Stimulated activated CD4-positive, alpha-beta T cell treated with anti-CD3 and anti-CD28 coated beads, Interleukin-2, amount 100 ng/mL, for 4 hours (primary cell): ENCODE measurements at places on chromosomes 1 and 21.

DNA sequence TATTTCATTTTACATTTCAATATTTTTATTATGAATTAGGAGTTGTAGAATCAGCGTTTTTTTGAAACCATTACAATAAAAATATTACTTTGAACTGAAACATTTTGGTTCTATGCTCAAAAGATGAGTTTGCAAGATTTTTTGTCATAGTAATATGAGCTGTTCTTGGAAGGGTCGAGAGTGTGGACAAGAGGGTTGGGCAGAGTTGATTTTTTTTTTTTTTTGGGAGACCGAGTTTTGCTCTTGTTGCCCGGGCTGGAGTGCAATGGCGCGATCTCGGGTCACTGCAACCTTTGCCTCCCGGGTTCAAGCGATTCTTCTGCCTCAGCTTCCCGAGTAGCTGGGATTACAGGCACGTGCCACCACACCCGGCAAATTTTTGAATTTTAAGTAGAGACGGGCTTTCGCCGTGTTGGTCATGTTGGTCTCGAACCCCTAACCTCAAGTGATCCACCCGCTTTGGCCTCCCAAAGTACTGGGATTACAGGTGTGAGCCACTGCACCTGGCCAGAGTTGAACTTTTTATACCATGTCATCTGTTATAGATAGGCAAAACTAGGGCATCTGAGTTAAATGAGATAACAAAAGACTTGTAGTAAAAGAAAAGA lies 3.3 kb downstream of the CACYBP start:
- no peak for DNase-seq

DNA sequence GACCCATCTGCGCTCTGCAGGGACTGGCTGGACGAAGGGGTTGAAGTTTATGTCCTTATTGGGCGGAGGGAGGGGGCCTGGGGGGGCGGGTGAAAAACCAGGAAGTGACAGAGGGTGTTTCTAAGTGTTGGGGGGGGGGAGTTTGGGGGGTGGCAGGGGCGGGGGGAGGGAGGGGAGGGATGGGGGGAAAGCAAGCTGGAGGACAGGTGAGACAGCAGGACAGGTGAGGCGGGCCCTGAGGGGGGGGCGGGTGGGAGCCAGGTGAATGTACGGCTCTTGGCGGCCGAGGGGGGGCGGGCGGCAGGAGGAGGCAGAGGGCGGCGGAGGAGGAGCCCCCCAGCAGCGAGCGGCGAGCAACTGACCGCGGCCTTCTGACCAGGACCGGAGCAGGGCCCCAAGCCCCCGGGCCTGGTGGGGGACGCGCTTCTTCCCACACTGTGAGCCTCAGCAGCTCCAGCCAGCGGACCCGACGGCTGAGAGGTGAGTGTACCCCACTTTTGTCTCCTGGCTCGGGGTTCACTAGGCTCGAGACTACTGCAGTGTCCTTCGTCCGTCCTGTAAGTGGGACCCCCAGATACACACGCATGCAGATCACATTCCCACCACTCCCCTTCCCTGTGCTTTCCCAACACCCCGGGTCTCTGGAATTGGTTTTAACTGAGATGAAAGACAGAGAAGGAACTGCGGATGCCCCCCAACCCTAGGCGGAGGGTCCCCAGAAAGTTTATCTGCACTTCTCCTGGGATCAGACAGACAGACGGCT lies at the start of gene ZBTB7B:
Gene ZBTB7B (plus strand): TSS at position 339 of the 763 bp plus-strand sequence. CDS start 11,859 bp downstream, outside the sequence.
- DNase-seq = no peak

DNA sequence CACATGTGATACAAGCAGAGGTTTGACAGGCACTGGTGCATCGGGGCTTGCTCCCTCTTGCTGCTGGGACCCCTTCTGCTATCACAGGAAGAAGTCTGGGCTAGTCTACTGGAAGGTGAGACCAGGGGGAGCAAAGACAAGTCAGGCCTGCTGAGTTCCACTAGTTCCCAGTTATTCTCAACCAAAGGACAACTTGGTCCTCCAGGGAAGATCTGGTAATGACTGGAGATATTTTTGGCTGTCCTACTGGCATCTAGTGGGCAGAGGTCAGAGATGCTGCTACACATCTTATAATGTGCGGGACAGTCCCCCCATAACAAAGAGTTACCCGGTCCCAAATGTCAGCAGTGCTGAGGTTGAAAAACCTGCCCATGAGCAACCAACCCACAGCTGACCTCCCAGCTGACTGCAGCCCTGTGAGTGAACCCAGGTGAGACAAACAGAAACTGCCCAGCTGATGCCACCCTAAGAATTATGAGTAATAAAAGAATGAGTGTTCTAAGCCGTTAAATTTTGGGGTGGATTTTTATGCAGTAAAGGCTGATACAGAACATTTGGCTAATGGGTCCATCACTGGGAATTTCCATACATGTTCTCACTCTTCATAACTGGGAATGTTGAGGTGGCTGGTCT lies 71.6 kb downstream of the NENF start:
- DNase-seq = no peak

- DNase-seq = no peak
These were observed 402 bp downstream of the C21orf58 start for GRCh38 chr21:46323227-46323709.

GRCh38 chr1:53145051-53145600 lies 2.7 kb upstream of the SLC1A7 start:
- no peak for DNase-seq

GRCh38 chr1:85606414-85606800 lies 25.8 kb downstream of the CCN1 start:
- DNase-seq = no peak

- no peak for DNase-seq
These were observed 208.0 kb upstream of the DEPDC1 start for GRCh38 chr1:68704800-68705443.

GRCh38 chr1:165683848-165684485 lies 14.4 kb downstream of the ALDH9A1 start:
- no peak for DNase-seq

DNA sequence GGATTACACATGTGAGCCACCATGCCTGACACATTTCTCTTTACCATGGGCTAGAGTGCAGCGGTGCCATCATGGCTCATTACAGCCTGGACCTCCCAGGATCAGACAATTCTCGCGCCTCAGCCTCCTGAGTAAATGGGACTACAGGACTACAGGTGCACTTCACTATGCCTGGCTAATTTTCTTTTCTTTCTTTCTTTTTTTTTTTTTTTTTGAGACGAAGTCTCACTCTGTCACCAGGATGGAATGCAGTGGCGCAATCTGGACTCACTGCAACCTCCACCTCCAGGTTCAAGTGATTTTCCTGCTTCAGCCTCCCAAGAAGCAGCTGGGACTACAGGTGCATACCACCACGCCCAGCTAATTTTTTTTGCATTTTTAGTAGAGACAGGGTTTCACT lies 14.8 kb upstream of the KIF1B start:
- DNase-seq = no peak

GRCh38 chr1:29090937-29091618 lies 32.6 kb downstream of the TMEM200B start:
- no peak for DNase-seq

GRCh38 chr1:209648931-209649776 lies 3.1 kb downstream of the LAMB3 start:
- DNase-seq = no peak

DNA sequence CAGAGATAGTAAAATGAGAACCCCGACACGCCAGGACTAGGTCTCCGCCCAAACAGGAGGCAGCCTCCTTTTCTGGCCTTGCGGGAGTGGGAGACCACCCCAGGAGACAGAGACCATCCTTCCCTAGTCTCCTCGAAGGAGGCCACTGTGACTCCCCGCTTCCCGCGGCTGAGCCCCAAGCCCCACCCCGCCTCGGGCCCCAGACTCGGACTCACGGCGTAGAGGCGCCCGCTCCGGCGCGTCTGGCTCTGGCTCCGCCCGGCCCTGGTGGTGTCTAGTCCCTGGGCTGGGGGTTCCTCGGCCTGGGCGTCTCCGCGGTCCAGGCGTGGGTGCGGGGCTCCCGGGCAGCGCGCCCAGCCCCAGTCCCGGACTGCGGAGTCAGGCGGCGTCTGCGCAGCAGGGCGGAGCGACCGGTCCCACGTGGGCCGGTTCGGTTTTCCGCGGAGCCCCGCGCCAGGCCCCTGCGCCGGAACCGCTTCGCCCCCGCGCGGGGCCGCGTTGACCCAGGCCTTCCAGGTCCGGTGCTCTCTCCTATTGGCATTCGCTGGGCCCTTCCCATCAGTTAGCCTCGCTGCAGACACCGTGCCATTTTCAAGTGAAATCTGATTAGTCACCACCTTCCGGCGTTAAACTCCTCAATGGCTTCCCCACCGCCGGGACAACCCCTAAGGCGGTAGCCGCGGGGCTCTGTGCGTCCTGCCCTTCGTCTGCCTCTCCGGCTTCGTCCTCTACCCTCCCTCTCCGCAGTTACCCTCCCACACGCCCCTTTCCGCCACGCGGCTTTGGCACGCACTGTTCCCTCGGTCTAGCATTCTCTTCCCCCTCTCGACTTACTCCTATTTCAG lies at the start of gene C1orf216:
Gene C1orf216 (minus strand): TSS at position 393 of the 845 bp plus-strand sequence. CDS start 2,563 bp downstream, outside the sequence.
- peak; percentile 82 for DNase-seq

- no peak for DNase-seq
These were observed 25.2 kb upstream of the FGGY start for GRCh38 chr1:59271561-59272260.

DNA sequence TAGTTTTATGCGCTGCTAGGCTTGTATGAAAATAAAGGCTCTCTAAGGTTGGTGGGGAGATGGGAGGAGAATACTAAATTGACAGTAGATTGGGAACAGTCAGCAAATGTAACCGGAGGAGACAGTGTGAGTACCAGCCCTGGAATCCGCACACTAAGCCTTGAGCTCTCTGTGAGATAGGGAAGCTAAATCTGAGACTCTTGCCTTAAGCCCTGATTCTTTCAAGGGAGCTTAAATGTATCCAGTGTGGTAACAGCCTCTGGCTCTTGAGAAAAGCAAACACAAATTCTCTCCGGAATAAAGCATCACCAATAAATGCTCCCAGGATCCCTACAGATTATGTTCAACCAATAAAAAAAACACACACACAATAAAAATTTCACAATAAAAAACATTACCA lies 33.0 kb upstream of the PDPN start:
- DNase-seq = no peak

- no peak for DNase-seq
These were observed 69.1 kb downstream of the DISC1 start for GRCh38 chr1:231695439-231696255.

DNA sequence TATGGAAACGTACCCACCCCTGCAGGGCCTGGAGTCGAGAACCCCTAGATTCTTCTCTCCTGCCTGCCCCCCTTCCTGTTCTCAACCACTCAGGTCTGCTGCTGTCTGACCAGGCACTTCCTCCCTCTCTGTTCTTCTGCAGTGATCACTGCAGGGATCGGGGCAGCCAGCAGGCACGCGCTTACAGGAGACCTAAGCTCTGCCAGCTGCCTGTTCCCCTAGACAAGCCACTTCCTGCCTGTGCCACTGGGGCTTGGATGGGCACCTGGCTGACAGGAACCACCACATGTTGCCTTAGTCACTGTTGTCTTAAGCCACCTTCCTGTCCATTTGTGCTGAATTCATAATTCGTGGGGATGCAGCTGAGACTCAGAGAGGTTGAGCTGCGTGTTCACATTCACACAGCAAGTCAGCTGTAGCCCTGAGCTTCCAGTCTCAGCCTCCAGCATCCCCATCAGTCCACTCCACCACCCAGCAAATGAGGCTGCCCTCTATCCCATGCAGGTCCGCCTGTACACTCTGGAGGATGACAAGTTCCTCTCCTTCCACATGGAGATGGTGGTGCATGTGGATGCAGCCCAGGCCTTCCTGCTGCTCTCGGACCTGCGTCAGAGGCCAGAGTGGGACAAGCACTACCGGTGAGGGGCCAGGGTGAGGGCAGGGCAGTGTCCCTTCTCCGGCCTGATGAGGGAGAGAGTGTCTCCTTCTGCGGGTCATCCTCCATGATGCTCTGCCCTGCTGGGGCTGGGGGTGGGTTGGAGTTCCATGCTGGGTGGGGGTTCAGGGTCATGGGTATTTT lies 18.6 kb downstream of the FAM151A start:
- no peak for DNase-seq

- no peak for DNase-seq
These were observed 310.7 kb downstream of the ZNF326 start for GRCh38 chr1:90305577-90305976.

DNA sequence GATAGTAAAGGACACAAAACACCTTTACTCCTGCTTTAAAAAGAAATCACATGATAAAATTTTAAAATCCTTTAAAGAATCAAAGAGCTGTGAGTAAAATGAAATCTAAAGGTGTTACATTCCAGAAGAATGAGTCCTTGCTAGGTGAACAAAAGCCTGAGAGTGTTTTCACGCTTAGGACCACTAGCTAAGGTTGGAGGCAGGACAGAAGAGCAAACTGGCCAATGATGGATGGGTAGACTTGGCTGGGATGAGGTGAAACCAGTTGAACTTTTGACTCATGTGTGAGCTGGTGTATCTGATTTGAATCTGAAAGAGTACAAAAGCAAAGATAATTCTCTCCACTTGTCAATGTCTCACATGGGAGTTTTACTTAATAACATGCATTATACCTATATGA lies 35.1 kb downstream of the CATSPERE start:
- no peak for DNase-seq

DNA sequence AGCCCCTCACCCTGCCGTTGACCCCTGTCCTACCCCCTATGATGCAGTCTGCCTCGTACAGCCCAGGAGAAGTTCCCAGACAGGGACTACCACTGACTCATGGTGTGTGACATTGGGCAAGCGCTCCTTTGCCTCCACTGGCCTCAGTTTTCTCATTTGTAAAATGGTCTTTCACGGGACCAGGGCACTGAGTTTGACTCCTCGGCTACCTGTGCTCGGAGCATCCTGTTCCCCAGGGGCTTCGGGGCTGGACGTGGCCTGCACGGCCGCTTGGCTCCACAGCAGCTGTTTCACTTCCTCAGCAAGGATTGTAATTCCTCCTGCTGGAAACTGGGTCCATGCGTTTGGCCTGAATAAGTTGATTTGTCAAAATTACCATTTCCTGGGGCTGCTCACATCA lies 277.3 kb downstream of the MATN1 start:
- no peak for DNase-seq

DNA sequence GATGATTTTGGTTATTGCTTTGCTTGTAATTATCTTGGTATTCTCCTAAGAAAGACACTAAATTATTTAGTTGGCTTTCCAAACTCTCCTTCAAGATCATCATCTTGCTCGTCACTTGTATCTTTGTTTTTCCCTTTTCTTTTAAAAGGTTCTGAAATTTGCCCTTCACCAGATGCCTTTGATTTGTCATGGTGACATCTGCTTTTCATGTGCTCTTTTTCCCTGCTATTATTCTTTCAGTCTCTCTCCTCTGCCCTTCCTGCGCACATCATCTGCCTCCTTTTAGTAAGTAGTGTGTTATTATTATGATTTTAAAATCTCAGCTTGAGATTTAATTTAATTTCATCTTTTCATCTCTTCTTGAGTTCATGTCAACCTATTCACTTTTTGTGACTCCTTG lies 92.1 kb downstream of the BACH1 start:
- no peak for DNase-seq

DNA sequence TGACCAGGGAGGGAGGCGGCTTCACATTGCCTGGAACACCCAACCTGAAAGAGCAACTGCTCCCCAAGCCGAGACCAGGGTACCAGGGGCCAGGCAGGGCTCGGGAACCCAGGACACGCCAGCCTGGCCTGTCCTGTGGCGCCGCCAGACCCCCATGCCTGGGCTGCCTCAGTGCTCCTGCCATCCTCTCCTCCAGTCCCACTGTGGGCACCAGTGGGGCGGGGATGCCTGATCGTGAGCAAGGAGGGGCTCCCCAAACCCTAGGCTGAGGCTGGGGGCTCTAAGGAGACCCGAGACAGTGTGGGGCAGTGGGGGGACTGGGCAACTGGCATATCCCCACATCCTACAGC lies 45.1 kb downstream of the WNT9A start:
- no peak for DNase-seq
